Fibroblast of upper back skin (primary cell): ENCODE measurements at places on chromosomes 11 and 22.
A peak's percentile ranks its signal among the peaks of the same experiment; 100 is the strongest.

DNA sequence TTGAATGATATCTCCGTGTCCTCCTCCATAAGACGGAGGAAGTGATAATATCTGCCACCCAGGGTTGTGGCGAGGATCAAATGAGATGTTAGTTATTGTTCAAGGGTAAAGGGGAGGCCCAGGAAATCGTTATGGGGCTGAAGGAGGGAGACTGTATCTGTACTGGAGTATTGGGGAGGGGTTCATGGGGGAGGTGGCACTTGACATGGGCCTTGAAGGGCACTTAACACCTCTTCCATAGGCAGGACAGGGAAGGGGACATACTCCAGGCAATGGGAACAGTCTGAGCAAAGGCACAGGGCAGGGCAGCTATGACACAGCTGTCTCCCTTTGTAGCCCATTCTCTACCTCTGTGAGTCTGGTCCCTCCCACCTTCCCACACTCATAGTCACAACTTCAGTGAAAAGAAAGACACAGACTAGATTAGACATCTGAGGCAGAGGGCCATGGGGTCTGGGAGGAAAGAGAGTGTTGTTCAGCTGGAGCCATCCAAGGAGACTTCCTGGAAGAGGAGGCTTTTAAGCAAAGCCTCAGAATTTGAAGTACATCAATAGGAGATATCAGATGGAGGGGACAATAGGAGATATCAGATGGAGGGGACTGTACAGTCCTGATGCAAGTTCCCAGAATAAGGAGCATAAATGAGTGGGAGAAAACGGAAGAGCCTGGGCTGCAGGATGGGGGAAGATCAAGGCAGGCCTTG, 15.8 kb upstream of the DGKZ start:
- DNase-seq: no peak

DNA sequence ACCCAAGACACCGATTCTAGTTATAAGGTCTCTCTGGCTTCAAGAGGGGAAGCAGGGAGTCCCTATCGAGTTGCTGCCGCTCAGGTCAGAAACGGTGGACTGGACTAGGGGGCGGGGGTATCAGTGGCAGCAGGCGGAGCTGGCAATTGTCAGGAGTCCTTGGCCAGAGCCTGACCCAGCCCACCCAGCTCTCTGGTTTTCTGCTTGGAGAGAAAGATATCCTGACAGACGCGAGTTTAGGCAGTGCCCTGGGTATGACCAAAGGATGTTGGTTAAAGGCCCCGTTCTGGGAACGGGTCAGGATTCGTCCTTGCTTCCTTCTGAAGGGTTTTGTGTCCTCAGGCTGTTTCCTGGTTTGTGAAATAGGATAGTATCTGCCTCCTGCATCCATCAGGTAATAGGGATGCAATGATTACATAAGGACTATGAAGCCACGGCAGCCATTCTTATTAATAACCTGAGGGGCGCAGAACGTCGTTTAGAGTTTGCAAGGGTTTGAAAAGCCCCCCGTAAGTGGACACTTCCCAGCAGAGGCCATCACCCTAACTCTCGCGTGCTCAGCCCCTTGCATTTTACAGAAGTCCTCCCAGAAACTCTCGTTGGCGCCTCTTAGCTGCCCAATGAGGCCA, 700 bp upstream of the DEPDC5 start:
- peak; percentile 6 for DNase-seq

DNA sequence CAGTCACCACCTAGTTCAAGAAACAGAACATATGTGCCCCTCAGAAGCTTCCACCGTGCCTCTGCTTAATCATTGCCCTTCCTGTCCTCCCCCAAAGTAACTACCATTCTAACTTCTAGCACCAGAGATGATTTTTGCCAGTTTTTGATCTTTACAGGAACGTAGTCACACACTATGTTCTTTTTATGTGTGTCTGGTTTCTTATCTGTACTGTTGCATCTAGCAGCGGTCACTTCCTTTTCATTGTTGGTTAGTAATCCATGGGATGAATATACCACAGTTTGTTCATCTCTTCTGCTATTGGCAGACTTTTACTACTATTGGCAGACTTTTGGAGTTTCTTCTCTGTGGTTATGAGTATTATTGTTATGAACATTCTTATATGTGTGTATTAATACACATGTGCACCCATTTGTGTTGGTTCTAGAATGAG, 34.6 kb downstream of the SPECC1L start:
- DNase-seq: peak; percentile 18

DNA sequence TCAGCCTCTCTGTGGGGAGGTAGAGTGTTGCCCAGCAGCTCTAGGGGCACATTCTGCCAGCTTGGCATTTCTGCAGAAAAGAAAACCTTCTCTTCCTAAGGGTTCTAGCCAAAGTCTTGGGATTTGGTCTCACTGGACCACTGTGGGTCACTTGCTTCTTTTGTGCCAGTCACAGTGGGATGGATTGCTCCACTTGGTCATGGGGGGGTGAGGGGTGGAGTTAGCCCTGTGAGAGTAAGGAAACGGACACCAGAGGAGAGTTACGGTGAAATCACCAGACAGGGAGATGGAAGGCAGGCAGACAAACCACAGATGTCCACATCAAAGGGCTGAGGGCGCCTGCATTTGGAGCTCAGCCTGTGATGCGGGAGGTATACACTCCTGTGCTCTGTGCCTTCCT, 10.8 kb downstream of the SGSM1 start:
- no peak for DNase-seq

DNA sequence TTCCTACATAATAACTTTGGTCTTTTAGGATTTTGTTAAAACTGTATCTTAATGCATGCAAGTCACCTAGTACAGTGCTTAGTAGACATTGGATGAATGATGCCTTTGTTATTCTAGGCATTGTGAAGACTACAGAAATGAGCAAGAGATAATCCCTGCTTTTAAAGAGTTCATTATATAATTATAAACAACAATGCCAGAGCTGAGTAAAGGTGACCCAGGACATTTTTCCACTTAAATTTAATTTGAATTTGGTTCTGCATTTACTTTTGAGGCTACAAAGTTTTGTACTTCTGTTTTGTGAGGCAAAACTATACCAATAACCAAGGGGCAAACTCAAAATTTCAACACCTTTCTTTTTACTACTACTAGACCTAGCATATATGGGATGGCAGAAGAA, 182.0 kb upstream of the SESN3 start:
- DNase-seq: no peak

DNA sequence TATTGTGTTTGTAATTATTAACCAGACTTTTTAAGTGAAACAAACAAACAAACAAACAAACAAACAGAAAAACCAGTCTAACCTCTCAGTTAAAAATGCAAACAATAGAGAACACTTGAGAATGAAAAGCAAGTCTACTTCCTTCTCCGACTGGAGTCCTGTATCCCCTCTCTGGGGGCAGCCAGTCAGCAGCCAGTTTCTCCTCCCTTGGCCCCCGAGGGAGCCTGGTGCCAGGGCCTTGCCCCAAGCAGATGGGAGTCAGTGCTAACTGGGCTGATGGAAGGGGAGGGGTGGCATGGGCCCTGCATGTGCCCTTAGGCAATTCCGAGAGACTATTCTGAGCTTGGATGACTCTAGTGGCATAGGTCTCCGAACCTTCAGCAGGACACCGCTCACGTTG, 137.2 kb downstream of the GRIK4 start:
- no peak for DNase-seq

DNA sequence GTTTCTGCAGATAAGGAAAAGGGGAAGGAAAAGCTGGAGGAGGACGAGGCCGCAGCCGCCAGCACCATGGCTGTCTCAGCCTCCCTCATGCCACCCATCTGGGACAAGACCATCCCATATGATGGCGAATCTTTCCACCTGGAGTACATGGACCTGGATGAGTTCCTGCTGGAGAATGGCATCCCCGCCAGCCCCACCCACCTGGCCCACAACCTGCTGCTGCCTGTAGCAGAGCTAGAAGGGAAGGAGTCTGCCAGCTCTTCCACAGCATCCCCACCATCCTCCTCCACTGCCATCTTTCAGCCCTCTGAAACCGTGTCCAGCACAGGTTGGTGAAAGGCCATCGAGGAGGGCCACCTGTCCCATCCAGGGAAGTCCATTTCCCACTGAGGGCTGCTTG, 5.6 kb downstream of the TEF start:
- no peak for DNase-seq

- no peak for DNase-seq
Observed at GRCh38 chr22:30028731-30029130, 51.5 kb upstream of the HORMAD2 start.

GRCh38 chr11:27317751-27318150, 45.3 kb downstream of the CCDC34 start:
- DNase-seq: peak; percentile 77

GRCh38 chr11:125335106-125335505, 161.0 kb downstream of the FEZ1 start:
- DNase-seq: no peak

DNA sequence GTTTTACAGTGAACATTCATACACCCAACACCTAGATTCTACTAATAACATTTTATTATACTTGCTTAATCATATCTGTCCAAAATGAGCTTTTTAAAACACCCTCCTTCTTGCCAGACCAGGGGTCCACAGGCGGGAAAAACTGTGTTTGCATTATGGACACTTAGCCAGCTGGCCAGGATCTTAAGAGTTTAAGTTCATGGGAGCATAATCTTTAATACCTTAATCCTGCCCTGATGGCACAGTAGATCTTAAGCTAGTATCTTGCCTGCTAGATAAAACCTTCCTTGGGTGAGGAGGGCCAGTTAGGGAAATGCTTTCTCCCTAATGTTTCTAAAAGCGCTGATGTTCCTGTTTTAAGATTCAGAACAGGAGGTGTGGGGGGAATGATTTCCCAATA, 13.1 kb upstream of the CCDC134 start:
- no peak for DNase-seq

- no peak for DNase-seq
Observed at GRCh38 chr11:134863294-134863693, 451.3 kb upstream of the B3GAT1 start.

- DNase-seq: peak; percentile 59
Observed at GRCh38 chr11:74311352-74311926, at the start of gene P4HA3. P4HA3 (minus strand) TSS chr11:74311640; CDS start chr11:74311611, 29 bp downstream.

GRCh38 chr11:78808923-78809322, 234.3 kb upstream of the NARS2 start:
- no peak for DNase-seq

GRCh38 chr11:70448983-70449567, 50.7 kb downstream of the CTTN start:
- no peak for DNase-seq

DNA sequence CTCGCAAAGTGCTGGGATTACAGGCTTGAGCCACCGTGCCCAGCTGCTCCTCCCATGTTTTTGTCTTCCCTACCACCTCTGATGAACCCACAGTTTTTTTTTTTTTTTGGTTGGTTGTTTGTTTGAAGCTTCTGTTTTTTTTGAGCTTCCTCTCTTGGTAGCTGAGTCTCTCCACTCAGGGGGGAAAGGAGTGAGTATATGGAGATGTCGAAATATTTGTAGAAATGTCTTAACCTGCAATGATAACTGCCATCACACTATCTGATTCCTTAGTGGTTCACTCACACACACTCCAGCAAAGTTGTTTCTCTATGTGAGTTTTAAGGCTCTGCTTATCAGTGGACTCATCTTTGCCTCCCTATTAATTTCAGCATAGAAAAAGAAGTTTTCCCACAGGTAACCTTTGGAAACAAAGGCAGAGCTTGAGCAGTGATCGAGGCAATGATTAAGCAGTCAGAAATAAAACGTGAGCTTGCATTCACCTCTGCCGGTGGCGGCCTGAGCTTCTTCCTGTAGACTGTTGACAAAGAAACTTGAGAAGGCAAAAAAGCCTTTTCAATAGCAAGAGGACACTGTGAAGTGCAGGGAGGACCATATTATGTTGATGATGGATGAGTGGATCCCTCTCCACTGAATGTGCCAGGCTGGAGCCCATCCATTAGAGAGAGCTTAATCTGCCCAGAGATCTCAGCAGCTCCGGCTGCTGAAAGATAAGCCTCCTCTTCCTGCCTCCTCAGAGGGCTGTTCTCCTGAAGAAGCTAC, 29.0 kb upstream of the RASSF10 start:
- DNase-seq: no peak

- no peak for DNase-seq
Observed at GRCh38 chr11:46906609-46907041, 11.7 kb downstream of the LRP4 start.

DNA sequence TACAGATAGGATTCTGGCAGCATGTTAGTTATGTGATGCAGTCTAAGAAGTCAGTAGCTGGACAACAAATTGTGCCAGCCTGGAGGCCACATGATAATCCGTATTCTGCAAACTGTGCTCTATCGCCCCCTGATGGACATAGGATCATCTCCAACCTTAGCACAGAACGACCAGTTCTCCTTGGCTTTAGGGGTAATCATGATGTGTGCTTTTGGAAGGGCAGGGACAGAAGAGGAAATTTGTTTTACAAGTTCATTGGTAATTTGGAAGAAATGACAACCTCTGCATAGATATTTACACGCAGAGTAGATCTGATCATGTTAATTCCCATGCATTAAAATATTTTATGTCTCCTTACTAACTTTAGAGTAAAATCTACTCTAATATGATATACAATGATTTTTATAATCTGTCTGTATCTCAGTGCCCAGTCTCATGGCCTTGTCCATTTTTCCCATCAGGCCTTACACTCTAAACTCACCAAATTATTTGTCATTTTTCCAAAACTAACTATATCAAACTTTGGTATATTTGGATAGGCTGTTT, 12.1 kb downstream of the OR10D3 start:
- peak; percentile 59 for DNase-seq

DNA sequence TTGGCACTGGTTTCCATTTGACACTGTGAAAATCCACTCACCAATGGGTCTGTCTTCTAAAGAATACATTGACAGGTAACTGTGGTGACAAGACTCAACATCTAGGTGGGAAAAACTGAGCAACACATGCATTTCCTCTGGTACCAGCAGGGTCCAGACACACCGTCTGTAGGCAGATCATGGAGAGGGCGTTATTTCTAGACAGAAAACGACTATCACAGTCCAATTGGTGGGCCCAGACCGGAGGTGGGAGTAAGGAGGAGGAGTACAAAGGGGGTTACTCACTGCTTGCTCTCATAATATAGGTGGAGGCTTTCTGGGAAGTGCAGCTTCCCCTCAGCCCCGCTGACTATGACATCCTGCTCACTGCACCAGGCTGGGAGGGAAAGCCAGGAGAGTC, 9.9 kb downstream of the OVCH2 start:
- DNase-seq: no peak
